Esophagus squamous epithelium (tissue), 5 donors: ENCODE measurements at places on chromosomes 3 and 15. TPM values are rescaled to one million over a fixed set of nuclear protein-coding genes. Genes with fewer than 3 reads are reported as not detected.

SNURF gene
- total RNA-seq, result 3.1 TPM

PRR20G gene
- not detected for total RNA-seq

DNA sequence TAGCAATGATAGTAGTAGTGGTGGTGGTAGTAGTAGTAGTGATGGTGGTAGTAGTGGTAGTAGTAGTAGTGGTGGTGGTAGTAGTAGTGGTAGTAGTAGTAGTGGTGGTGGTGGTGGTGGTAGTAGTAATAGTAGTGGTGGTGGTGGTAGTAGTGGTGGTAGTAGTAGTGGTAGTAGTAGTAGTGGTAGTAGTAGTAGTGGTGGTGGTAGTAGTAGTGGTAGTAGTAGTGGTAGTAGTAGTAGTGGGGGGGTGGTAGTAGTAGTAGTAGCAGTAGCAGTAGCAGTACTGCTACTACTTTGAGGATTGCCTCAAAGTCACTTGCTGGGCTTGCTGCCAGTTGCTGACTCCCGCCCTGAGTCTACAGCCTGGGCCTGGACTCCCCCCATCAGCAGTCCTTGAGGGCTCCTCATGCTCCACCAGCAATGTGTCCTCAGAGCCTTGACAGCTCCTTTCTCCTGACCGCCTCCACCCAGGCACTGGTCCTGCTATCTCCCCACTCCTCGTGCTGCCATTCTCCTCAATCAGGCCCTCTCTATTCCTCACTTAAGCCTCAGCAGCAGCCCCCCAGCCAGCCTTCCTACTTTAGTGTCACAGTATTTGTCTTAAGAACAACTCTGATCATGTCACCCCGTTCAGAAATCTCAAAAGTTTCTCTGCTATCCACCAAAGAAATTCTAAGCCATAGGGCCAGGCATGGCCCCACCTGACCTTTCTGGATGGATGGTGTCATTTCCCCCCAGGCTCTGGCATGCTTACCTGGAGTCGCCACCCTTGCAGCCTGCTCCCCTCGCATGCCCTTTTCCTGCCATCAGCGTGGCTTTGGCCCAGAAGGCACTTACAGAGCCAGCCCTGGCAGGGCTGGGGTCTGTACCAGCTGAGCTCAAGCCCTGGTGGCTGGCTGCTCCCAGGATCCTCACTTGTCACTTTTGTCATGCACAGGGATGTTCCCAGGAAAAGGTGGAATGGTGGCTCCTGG lies 45.6 kb downstream of the DLEC1 start:
- DNase-seq, result no peak

DNA sequence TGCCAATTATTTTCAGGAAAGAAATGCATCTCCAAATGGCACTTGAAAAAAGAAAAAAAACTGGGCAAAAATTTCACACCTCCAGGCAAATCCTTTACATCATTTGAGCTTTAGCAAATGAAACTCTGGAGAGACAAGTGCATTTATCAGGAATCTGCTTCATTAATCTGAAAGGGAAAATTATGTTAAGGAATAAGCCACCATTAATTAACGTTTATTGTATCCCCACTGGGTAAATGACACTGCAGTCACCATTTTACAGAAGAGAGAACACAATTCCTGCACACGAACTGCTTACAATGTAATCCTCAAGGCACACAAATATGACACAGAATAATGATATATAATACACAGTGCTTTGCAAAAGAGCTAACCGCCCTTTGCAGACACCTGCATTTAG lies 217.3 kb downstream of the OSBPL10 start:
- DNase-seq, result no peak

GRCh38 chr15:101237251-101237650 lies 14.6 kb downstream of the CHSY1 start:
- no peak for DNase-seq

GRCh38 chr3:169604118-169604517 lies 59.4 kb downstream of the MECOM start:
- no peak for DNase-seq

GRCh38 chr15:63042877-63043334 lies 359 bp downstream of the TPM1 start:
- DNase-seq, result no peak

- DNase-seq, result no peak
Measured at GRCh38 chr15:28185148-28185895, 86.2 kb upstream of the OCA2 start.

- DNase-seq, result no peak
Measured at GRCh38 chr3:5201536-5201935, 14.0 kb downstream of the EDEM1 start.

DNA sequence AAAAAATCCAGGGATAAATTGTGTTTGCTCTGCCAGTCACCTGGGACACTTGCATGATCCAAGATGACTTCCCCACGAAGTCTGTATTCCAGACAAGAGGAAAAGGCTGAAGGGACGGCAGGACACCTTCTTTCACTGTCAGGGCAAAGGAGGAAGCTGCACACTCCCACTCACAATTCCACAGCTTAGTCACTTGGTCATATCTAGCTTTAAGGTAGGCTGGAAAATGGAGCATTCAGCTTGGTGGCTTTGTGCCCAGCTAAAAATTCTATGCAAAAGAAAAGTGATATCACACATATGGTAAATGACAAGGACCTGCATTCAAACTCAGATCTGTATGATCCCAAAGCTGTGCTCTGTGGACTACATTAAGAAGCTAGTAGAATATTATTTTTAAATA lies 109.2 kb upstream of the TPM1 start:
- no peak for DNase-seq
